ENCODE measurements at places on chromosomes 2 and 18.

DNA sequence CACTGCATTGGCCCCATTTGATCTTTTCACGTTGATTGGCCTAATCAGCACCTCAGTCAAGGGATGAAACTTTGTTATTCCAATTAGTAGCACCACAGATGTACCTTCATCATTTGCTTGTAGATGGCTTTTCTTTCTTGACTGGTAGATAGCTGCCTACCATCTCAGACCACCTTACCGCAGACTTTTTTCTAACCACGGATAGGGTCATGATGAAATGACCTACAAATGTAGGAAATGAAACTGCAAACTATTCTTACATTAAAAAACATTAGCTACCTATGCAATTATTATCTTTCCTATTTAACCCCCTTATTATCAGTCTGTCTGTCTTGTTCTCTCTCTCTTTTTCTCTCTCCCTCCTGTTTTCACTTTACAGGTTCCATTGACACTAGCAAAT is 22.4 kb upstream of the SLC25A52 start:
- no peak for DNase-seq

DNA sequence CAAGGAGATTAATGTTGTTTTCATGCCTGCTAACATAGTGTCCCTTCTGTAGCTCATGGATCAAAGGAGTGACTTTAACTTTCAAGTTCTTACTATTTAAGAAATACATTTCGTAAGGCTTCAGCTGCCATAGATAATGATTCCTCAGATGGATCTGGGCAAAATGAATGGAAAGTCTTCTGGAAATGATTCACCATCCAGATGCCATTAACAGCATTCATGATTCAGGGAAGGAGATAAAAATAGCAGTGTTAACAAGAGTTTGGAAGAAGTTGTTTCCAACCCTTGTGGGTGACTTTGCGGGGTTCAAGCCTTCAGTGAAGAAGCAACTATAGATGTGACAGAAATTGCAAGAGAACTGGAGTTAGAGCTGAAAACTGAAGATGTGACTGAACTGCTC is 17.0 kb downstream of the VRK2 start:
- DNase-seq: no peak

DNA sequence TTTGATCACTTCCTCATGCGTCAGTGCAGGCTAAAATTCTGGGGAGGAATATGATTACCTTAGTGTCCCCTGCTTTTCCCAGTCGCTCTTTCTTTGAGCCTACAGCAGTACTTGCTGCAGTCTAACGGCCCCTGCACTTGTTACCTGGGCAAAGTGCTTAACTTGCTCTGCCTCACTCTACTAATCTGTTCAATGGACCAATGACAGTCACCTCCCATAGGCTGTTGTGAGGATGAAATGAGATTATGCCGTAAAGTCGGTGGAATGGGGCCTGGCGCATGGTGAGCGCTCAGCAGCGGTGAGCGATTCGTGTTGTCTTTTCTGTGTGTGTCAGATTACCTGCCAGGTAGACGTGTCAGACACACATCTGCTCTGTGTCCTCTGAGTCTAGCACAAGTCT is 5.3 kb downstream of the TNS1 start:
- no peak for DNase-seq

DNA sequence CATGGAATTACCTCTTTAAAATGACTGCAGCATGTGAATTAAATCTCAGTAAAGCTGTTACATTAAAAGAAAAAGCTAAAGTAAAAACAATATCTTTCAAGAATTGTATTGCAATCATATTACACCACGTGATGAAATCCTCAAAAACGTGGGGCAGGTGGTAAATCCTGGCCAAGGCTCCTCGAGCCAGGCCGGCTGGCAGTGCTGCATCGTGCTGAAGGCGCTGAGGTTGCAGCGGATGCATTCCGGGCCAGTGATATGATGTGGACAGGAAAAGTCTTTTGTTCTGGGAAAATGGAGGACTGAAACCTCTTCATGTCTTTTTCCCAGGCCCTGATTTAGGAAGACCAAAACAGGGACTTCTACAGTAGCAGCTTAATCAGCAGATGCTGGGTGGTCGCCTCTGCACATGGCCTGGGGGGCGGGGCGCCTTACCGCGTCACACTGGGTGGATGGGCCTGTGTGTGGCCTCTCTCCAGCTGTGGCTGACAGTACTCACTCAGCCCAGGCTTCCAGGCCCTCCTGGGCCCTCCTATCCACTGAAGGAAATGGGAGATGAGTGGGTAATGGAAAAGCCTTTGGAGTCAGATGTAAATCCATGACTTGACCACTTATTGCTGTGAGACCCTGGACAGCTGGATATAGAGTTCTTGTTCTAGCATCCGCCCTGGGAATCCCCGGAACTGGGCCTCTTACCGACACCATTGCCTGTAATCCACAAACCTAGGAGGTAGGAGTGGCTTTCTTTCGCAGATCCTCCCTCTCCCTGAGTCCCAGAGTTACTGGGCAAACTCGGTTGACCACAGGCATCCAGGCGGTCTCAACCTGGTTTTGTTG is 45.1 kb downstream of the PROC start:
- DNase-seq: no peak

GRCh38 chr18:62088156-62088555 is 98.7 kb downstream of the PIGN start:
- no peak for DNase-seq

DNA sequence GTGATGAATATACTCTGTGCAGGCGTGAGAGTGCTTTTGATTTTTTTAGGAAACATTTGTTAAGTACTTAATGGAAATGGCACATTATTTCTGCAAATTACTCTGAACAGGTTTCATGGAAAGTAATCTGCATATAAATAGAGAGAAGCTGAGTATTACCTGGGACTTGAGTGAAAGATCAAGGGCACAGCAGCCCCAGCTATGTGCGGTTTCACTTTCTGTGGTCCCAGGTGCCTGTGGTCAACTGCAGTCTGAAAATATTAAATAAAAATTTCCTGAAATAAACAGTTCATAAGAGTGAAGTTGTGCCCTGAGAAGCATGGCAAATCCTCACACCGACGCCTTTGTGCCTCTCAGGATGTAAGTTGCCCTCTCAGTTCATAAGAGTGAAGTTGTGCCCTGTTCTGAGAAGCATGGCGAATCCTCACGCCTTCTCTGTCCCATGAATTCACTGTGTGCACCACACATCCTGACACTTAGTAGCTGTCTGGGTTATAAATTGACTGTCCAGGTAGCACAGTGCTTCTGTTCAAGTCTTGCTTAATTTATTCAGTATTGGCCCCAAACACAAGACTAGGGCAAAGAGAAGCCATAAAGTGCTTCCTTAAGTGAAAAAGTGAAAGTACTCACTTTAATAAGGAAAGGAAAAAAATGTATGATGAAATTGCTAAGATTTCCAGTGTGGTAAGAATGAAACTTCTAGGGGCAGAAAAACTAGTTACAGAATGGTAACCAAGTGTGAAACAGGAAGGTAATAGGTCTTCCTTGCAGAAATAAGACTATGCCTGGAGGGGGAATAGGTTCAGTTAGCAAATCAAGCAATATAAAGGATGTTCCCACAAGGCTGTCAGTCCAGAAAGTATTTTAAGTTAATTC is 4.3 kb upstream of the SNTG2 start:
- no peak for DNase-seq

DNA sequence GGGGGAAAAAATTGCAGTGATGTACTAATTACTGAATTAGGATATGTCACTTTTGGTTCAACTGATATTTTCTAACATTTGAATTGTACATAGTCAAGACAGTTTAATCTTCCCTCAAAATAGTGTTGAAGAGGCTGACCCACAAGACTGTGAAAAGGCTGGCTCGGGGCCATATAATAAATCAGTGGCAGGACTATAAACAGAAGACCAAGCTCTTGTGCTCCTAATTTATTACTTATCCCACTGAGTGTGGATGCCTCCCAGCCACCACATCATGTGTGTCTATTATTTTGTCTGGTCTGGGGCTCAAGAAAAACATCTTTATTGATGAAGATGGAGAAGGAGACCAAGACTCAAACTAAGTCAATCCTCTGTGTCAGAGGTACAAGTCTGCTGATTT is 64.4 kb downstream of the PLEKHM3 start:
- no peak for DNase-seq

DNA sequence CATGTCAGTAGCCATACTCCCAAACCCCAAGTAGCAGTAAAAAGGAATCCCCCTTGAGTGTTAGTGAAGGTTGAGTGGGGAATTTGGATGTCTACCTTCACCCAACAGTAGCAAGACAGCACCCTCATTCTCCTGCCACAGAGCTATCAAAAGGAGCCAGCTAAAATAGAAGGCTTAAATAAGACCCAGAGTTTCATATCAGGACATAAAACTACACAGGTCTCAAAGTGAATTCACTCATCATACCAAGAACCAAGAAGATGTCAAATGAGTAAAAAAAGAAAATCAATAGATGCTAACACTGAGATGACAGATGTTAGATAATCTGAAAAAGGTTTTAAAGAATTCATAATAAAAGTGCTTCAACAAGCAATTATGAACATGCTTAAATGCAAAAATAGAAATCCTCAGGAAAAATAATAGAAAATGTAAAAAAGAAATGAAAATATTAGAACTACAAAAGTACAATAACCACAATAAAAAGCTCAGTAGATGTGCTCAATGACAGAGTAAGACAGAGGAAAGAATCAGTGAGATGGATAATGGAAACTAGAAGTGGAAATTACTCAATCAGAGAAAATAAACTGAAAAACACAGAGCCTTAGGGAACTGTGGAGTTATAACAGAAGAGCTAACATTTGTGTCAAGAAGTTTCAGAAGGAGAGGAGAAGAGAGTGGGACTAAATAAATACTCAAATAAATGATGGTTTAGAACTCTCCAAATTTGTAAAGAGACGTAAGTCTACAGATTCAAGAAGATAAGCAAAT is 90.5 kb downstream of the EDAR start:
- DNase-seq: no peak

DNA sequence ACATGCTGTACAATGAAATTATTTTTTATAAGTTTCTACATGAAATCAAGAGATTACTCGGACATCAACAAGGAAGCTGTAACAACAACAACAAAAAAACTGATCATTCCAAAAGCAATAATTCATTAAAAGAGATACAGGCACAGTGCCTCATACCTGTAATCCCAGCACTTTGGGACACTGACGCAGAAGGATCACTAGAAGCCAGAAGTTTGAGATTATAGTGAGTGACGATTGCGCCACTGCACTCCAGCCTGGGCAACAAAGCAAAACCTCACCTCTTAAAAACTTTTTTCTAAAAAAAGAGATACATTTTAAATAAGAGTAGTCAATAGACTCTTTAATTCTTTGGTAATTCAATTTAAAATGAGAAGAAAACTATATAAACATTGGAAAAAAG is 364.3 kb downstream of the TNS1 start:
- no peak for DNase-seq

GRCh38 chr18:47919916-47920315 is 10.5 kb downstream of the SMAD2 start:
- DNase-seq: no peak

DNA sequence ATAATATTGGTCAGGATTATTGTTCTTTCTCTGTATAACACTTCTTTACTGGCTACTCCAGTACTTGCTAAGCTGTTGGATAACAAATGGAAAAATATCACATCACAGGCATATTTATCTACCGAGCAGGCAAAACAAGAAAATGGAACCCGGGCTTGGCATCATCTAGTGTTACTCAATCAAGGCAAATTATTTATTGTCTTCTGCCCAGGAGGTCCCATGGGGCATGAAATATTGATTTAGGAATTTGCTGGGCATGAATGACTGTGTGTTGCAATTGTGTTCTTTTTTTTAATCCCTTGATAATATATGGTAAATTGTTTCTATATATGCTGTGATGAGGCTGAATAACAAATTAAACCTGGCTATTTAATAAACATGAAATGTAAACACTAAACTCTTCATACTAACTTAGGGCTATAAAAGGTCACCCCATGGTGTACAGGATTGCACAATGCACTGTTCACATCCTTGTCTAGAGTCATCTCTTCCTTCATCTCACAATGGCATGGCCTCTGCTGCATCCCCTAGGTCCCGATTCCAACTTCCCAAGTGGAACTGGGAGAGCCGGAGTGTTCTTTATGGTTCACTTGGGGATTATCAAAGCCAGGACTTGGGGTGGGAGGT is 2.2 kb upstream of the PARD3B start:
- no peak for DNase-seq

DNA sequence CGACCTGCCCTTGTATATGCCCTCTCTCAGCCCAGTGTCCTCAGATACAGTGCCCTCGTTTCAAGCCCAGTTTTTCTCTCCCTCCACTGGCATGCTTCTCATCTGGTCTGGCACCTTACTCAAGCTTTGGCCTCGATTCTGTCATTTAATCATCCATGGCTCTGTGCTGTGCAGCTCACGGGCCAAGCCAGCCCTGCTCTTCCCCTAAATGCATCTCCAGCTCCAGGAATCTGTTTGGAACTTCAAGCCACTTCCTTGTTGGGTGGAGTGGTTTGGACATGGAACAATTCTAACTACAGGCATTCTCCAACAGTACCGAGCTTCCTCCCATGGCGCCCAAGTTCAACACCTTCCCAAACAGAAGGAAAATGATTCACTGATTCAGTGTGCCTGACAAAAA is 76.7 kb upstream of the ZNF397 start:
- DNase-seq: no peak

DNA sequence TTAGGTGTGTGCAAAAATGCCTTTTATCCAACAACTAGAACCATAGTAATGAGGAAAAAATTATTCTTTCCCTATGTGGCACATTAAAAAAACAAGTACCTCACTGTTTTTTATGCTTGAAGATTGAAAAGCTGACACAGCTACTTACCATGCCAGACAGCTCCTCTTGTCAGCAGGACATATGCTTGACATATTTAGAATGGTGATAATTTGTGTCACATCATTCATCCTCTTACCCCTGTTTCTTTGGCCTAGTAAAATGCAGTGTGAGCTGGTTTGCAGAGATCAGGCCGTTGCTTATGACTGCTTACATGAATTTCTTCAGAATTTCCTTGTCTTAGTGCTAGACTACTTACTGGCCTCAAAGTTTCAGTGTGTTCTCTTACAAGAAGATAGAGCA is 869.9 kb downstream of the LRP1B start:
- DNase-seq: no peak

- no peak for DNase-seq
Observed at GRCh38 chr2:113219525-113219888, 45.7 kb downstream of the PSD4 start.

DNA sequence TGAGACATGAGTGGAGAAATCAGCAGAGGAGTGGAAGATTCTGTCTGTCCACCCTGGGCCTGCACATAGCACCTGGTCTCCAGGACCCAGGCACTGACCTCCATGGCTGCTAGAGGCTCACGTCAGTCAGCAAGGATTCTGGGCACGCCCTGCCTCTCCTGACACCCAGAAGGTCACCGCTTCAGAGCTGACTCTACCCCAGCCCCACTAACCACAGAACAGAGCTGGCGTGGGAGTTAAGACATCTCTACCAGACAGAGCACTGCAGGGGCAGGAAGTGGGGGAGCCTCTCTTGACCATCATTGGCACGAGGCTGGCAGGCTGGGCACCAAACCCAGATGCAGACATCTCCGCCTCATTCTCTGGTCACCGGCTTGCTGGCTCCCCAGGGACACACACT is 3.0 kb downstream of the ADCY3 start:
- no peak for DNase-seq
